ENCODE measurements at places on chromosomes 5 and 9. TPM values are rescaled to one million over a fixed set of nuclear protein-coding genes. Genes with fewer than 3 reads are reported as not detected.

DNA sequence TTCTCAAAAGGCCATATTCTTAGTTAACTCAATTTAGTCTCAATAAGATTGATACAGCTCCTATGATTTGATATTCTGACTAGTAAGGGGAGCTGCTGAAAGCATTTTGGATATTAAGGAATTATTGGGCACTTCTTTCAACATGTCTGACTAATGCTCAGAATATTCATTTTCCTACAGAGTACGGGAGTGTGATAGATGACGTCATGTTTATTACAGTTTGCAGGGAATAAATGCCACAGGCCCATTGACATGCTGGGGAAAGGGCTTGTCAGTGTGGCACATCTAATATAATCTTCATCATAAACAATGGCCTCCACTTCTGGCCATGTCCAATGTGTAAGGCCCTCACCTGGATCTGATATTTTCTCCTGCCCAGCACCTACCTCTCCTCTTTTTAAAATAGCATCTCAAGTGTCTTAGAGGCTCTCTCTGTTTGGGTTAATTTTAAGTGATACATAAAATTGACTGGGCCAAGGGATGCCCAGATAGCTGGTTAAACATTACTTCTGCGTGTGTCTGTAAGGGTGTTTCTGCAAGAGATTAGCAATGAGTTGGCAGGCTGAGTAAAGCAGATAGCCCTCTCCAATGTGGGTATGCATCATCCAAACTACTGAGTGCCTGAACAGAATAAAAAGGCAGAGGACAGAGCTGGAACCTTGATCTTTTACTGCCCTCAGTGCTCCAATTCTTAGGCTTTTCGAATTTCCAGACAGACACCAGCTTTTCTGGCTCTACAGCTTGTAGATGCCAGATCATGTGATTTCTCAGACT is 99.3 kb downstream of the SLC24A2 start:
- no peak overlapping the region for H3K27ac ChIP-seq
- no peaks in the 10 kb centered on the region for H3K36me3 ChIP-seq
- no peak overlapping the region for H3K4me3 ChIP-seq
- no peak for DNase-seq

DNA sequence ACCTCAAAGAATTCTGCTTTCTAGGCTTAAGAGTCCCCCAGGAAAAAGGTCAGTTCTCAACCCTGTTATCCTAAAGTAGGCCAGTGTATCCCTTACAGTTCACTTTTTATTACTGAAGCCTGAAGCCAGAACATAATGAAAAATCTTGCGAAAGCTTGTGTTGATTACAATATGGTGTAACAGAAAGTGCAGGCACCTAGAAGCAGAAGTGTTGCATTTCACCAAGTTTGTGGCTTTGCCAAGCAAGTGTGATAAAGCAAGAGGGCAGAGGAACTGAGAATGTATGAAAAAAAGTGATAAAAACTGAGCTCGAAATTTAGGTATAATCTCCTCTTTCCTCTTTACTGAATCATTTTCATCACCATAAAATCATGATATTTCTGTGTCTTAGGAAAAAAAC is 26.2 kb downstream of the AGTPBP1 start:
- no peaks in the 10 kb centered on the region for H3K4me1 ChIP-seq
- H3K36me3 ChIP-seq, result no peaks in the 10 kb centered on the region
- DNase-seq, result no peak
- H3K4me3 ChIP-seq, result no peak overlapping the region
- no peak overlapping the region for H3K27ac ChIP-seq
- no peaks in the 10 kb centered on the region for H3K27me3 ChIP-seq

- no peaks in the 10 kb centered on the region for H3K36me3 ChIP-seq
- H3K4me3 ChIP-seq, result no peak overlapping the region
- no peaks in the 10 kb centered on the region for H3K4me1 ChIP-seq
- DNase-seq, result no peak
- no peak overlapping the region for H3K27ac ChIP-seq
- no peaks in the 10 kb centered on the region for H3K27me3 ChIP-seq
Observed at GRCh38 chr9:40911647-40912046, 216.8 kb downstream of the FOXD4L6 start.

PLPP1 gene
- 14.3 TPM for total RNA-seq

FOXI1 gene
- total RNA-seq, result not detected
